ENCODE measurements at places on chromosomes 2 and 18.

DNA sequence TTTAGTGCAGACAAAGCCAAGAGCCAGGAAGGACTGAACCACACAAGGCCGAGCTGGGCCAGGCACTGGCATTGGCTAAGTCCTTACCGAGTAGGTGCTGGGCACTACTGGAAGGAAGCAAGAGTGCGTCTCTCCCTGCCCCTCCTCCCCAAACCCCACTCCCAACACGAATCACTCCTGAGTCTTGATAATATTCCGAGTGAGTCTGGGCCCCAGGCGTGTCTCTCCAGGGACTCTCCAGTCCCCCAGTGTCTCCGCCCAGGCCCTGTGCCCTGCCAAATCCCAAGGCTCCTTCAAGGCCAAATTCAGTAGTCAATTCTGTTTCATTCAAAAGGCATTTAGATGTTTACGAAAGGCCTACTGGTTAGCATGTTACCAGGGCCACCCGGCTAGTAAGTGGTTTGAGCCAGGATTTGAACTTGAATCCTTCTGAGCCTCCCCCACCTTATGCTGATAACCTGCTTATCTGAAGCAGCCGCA, 82.8 kb downstream of the GLI2 start:
- DNase-seq: no peak

DNA sequence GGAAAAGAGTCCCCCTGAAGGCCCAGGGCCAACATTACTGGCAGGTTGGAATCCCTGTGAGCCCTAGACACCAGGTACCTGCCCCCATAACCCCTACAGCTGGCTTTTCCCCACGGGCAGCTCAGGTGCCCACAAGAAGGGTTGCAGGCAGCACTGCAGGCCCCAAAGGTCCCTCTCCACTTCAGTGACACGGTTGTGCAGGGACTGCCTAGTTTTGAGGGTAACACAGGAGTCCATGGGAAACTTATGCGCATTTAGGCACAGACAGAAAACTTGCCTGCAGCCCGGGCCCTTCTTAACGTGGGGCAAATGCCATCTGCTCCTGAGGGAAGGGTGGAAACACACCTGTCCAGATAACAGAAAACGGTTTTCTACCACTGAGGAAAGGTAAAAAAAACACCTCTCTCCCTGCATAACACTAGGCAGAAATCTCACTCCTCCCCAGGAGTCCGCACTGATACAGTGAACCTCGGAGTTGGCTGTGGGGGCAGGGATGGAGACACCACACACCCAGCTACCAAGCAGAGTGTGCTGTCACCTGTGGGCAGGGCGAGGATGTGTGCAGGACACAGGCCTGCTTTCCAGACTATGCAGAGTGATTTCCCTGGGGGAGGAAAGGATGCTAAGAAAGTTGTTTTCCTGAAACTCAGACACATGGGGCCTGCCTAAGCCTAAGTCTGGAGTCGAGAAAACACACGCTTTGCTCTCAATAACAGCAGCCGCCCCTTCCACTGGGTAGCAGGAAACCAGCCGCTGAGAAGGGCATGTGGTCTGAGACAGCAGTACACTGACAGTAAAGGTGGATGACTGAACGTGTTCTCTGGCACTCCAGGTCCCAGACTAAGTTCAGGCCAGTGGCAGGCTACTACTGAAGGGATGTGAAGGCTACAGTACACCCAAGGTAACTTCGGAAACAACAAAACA, 819.4 kb downstream of the DCDC2C start:
- DNase-seq: no peak

- no peak for DNase-seq
Measured at GRCh38 chr2:163733301-163733938, 2.4 kb downstream of the FIGN start.

DNA sequence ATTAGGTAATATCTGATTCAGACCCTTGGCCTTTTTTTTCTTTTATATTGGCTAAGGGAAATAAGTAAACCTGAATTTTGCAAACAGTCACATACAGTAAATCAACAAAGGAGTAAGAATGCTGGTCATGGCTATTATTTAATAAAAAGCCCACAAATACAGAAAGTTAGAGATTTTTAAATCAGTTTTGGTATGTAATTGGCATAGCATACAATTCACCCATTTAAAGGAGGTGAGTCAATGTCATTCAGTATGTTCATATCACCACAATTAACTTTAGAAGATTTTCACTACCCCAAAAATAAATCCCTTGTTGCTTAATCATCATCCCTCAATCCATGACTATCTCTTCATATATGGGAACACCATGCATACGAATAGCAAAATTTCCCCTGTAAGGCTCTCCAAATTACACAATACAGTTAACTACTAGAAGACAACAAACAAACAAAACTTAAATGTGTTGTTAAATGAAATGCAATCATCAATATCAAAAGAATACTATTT, 45.9 kb upstream of the NYAP2 start:
- no peak for DNase-seq

DNA sequence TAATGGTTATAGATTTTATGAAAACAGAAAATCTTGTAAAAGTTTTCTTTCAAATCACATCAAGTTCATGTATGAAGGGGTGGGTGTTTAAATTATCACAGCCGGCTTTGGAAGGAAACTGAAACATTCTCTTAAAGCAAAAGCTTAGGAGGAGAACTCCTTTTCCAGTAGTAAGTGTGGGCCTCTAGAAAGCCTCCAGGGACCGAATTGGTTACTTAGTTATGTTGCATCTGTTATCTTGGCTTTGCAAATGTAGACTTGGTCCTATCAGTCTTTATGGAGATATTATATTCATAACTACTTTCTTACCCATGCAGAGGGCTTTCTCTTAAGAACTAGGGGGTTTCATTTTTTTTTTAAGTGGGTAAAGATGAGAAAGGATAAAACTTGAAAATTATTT, 7.4 kb downstream of the NAB1 start:
- DNase-seq: no peak

- no peak for DNase-seq
Measured at GRCh38 chr18:74453642-74454198, 3.4 kb downstream of the DIPK1C start.

DNA sequence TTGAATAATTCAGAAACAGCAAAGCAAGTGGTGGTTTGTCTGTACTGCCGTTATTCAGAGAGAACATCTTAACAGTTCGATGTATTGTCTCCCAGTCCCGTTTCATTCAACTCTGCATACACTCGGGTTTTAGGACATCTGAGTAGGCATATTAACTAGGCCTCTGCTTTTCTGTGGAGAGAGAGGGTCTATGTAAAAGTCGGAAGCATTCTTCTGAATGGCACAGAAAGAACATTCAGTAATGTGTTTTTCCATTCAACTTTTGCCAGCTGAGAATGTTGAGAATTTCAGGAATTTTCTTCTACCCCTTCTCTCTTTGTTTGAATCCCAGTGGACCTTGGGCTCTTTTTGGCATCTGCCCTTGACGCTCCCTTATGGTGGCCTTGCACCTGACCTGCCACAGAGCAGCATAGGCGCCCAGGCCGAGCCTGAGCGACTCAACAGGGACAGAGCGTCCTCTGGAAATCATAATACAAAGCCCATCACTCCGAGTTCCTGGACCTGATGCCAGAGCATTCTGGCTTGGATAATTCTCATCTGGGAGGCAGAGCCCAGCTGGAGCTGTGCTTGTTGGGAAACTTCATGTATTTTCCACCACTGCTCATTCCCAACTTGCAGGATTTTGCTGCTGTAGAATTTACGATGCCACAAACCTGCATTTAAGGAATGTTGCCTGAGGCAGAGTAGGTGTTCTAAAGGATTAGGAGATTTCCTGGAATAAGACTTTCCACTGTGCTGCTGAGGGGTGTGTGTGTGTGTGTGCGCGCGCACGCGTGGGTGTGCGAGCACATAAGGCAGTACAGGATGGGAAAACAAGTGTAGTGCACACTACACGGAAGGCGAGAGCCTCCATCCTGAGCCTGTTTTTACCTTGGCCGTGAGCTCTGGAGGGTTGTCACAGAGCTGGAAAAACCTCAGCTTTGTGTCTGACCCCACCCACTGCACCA, 77.2 kb upstream of the TXNDC2 start:
- no peak for DNase-seq

- no peak for DNase-seq
Measured at GRCh38 chr2:214107726-214108125, 303.1 kb upstream of the VWC2L start.

DNA sequence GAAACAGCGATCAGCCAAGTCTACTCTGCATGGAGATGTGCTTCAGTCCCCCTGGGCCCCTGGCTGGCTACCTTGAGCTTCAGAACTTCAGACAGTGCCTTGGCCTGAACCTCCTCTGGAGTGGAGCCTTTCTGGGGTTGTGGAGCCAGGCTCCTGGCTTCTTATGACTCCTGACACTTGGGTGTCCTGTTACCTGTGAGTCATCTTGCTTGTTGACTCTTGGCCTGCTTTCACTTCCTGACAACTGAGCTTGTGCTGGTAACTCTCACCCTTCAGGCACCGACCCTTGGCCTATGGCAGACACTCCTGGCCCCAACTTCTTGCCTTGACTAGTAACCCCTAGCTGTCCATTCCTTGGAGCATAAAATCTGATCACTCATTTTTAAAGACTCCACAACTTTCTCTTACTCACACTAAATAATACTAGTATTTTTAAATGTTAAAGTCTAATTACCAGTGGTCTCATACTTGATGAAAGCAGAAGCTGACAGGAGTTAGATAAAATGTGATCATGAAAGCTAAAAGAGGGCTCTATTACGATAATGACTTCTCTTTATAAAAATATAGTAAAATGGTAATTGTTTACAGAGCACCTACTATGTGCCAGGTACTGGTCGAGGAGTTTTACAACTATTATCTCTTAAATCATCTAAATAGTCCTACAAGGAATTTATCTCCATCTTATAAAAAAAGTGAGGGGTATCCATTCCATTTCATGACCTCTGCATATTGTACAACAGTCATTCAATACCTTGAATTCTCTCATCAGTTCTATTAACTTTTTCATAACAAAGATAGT, 46.3 kb upstream of the VIT start:
- peak; percentile 13 for DNase-seq

GRCh38 chr18:26022585-26022984, 67.8 kb downstream of the SS18 start:
- no peak for DNase-seq

DNA sequence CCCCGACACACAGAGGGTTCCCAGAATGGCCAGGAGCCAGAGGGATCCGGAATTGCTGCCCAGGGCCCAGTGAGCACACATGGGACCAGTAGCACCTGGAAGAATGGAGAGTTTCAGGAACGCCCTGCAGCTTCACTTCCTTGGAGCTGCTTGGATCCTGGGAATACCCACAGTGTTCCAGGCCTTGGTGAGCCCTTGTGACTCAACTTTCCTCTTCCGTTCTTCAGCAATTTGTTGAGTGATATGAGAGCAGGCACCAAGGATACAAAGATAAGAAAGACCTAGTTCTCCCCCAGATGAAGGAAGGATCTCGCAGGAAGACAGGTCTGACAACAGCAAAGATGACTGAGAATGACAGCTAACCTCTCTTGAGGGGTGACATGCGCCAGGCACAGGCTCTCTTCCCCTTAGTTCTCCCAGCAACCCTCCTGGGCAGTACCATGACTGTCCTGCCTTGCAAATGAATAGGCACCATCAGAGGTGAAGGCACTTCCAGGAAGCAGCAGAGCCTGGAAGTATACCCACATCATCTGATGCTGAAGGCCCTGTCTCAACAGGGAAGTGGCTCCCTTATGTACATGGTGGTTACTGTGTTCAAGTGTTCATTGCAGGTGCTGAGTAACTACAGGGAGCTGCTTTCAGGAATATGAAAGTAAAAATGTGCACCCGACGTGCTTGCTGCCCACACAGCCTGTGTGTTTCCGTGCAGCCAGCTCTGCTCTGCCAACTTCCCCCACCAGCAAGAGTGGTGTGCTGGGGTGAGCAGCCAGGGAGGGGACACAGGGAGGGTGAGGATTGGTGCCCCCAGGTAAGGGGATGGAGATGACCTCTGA, 116.2 kb downstream of the STPG4 start:
- DNase-seq: no peak

GRCh38 chr18:58388736-58389135, 240.2 kb downstream of the ALPK2 start:
- no peak for DNase-seq

DNA sequence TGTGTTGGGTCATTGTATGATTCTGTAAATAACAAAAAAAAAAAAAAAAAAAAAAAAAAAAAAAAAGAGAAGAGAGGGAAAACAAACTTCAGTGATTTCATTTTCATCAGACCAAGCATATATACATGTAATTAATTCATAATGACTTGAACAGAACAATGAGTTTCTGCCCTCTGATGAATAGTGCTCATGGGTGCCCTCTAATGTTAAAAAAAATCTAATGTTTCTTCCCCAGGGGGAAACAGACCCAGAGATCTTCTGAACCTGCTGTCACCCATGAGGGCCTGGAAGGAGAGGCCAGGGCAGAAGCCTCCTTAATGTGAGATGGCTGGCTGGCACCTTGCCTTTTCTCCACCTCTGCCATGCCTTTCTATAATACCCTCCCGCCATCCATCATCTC, 289.2 kb downstream of the ZNF521 start:
- no peak for DNase-seq
